ENCODE measurements at places on chromosomes 1 and 21.

DNA sequence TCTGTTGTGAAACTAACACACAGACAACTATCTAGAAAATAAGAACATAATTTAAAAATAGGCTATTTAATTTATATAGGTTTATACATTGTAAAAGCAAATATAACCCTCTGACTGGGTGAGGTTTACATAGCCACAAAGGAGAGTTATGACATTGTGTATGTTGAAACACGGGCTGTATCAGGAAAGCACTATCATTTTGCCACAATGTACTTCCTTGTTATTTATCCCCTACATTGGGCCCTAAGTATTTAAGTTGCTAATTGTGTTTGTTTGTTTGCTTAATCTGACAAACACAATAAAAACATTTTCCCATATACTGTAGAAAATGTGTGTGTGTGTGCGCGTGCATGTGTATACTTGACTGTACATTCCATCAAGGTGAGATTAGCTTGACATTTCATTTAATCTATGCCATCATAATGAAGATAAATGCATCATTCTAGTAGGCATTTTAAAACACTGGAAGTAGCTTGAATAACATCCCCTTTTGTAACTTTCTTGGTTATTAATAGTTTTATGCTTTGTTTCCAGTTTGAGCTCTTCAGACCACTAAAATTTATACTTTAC is 72.1 kb downstream of the RGS13 start:
- no peak for DNase-seq

DNA sequence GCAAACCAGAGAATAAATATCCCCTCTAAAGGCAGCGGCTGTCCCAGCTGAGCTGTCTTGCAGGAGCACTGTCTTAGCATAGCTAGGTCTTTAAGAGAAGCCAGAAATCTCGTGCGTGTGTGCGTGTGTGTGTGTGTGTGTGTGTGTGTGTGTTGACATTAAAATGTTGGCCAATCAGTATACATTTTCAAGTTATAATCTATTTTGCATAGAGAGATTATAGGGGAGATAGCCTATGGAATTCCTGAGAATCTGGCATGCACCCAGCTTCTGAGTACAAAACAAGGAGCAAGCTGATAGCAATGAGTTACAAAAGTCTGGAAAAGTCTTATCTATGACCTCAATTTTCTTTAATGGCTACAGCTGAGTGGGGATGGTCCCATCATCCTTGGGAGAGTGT is 17.7 kb downstream of the METTL13 start:
- DNase-seq, result no peak

GRCh38 chr1:86541859-86542258 is 5.0 kb upstream of the CLCA4 start:
- no peak for DNase-seq

- DNase-seq, result no peak
Measured at GRCh38 chr1:20279509-20279908, 11.2 kb upstream of the VWA5B1 start.

DNA sequence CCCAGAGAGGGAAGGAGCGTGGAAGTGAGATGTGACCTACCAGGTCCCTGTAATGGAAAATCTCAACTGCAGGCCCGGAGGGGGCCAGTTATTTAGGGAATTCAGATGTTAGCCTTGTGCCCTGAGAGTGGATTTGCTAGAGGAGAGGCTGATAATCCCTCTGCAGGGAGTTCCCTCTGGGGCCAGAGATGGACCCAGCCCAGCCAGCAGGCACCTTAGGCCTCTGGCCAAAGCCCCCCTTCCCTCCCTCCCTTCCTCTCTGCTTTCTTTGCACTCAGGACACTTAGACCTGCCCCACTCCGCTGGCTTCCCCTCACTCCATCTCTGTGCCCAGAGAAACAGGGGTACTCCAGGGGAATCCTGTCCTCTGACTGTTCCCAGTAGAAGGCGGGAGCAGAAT is 1.5 kb upstream of the ATP1A2 start:
- DNase-seq, result peak; percentile 59

DNA sequence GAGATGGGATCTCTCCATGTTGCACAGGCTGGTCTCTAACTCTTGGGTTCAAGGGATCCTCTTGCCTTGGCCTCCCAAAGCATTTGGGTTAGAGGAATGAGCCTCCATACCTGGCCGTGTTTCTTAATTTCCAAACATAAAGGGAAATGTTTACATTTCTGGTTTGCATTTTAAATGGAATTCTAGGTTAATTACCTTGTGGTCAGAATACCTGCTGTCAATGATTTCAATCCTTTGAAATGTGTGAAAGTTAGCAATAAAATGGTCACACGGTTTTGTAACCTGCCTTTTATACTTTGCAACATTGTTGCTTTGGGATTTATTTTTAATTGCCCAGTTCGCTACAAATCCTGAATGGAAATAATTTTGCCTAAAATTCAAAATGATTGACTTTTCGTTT is 26.3 kb downstream of the AGMAT start:
- no peak for DNase-seq

DNA sequence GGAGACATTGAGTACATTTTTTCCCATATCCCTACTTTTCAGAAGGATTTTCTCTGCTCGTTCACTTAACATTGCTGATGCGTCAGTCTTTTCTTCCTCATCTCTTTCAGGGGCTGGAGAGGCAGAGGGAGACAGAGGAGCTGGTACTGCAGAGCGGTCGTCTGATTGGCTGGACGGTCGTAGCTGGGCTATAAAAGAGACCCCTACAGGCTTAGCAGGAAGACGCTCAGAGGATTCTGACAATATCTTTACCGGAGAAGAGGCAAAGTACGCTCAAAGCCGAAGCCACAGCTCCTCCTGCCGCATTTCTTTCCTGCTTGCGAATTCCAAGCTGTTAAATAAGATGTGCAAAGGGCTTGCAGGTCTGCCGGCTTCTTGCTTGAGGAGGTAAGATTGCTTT is at the start of gene RGS4:
Gene RGS4 (plus strand): TSS at position 220 of the 400 bp plus-strand sequence. CDS start 124 bp downstream, at position 344.
- peak; percentile 55 for DNase-seq

- DNase-seq, result peak; percentile 97
Measured at GRCh38 chr21:31659536-31660258, at the start of gene SOD1. SOD1 (plus strand) TSS chr21:31659693; CDS start chr21:31659770, 77 bp downstream.

DNA sequence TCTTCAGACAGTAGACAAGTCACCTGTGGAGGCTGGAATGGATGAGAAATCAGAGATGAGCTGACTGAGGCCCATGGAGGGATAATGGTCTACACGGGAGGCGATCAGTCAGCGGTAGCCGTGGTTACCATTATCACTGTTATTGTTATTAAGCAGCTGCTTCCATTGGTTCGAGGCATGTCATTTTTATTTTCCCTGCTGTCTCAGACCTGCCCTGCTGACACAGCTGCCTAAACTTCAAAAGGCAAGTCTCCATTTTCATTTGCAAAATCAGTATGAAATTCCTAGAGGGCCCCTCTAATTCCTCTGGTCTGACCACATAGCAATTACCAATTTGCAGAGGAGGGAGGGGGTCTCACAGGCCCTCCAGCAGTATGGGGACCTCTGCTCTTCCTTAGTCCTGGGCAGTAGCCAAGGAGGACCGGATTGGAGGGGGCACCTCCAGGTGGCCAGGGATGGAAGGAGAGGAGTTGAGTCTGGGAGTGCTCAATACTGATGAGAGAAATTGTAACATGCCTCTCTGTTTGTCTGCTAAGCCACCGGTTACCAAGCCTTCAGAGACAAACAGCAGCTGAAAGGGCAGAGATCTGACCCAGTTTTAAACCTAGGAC is 184.2 kb downstream of the TRABD2B start:
- DNase-seq, result no peak

DNA sequence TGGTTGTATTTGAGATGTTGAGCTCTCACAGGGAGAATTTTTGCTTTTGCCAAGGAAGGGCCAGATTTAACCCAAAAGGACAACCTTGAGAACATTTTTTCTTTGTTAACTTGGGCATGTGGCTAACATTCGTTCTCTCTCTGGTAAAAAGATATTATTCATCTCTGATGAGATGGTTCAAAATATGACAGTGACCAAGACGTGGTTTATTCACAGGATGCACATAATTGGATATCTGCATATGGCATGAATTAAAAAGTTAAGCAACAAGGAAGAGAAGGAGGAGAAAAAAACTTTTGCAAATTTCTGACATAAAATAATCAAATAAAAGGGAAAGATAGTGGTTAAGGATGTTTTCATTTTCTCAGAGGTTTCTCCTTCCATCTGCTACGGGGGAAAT is 43.1 kb upstream of the BCL10 start:
- no peak for DNase-seq

GRCh38 chr1:116605315-116605714 is 34.5 kb upstream of the CD58 start:
- no peak for DNase-seq

- DNase-seq, result no peak
Measured at GRCh38 chr1:162003830-162004215, 19.8 kb downstream of the OLFML2B start.

DNA sequence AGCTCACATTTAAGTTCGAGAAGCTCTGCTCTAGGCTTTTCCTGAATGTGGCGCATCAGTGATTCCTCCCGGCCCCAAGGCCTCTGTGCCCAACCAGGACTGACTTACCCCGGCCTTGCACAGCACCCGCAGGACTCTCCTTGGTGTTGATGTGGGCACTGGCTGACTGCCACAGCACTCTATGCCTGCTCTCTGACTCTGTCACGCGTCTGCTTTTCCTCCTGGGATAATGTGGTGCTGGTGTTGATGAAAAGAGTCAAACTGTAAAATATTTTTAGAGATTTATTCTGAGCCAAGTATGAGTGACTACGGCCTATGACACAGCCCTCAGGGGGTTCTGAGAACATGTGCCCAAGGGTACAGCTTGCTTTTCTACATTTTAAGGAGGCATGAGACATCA is 15.5 kb upstream of the SLC2A5 start:
- DNase-seq, result peak; percentile 56

DNA sequence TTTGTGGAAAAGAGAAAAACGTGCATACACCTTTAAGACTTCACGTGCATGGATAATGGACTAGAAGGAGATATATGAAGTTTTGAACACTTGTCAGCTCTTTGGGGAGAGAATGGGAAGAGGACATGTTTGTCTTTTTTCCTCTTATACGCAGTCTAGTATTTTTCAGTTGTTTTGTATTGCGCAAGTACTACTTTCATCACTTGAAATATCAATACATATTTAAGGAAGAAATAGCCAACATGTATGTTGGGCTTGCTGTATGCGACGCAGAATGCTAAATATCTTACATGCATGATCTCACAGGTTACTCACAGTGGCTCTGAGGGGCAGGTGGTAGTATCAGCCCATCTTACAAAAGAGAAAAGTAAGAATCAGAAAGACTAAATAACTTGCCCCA is 176.5 kb upstream of the RUNX1 start:
- no peak for DNase-seq

DNA sequence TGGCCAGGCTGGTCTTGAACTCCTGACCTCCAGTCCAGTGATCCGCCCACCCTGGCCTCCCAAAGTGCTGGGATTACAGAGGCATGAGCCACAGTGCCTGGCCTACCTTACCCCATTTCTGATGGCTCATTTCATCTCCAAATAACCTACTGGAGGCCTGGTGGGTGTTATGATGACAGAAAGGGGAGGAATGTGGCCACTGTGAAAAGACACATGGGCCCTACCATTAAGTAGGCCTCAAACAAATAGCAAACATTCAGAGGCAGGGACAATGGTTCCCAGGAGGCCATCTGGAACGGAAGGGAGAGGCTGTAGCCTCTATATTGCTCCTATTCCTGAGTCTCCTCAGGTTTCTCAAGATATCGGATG is 932 bp upstream of the FCRLA start:
- no peak for DNase-seq

DNA sequence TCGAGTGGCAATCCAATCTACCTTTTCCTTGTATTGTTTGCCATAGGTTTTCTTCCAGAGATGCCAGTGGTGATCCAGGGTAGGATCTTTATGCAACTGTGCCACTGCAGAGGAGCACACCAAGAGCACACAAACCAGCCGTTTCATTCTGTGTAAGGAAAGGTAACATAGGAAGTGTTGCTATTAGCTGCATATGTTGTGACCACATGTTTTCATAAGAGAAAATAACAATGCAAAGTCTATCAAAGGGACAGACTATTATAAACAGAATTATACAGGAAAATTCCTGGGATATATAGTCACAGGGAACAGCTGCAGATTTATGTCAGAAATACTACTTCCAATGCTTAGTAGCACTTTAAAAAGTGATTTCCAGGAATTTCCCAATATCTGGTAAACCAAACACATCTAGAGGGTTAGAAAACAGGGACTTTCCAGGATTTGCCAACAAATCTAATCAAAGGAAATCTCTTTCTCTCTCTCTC is 919 bp downstream of the CTSS start:
- no peak for DNase-seq

DNA sequence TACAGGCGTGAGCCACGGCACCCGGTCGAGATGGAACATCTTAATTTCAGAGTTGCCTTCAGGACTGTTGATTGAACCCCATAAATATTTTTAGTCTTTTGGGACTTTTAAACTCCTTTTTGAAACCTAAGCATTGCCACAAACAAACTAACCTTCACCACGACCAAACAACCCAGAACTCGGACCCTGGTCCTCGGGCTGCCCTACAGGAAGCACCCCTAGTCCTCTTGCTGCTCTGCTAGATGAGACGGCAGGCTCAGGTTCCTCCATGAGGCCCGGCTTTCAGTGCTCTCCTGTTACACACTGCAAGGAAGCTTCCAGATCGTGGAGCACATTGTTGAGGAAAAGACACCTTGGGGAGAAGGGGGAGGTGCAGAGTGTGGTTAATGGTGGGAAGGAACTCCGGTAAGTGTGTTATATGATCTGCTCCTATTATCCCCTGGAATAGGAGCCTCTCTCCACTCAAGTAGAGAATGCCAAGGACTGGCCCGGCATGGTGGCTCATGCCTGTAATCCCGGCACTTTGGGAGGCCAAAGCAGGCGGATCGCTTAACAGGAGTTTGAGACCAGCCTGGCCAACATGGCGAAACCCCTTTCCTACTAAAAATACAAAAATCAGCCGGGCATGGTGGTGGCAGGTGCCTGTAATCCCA is 5.7 kb downstream of the EPHX1 start:
- no peak for DNase-seq

DNA sequence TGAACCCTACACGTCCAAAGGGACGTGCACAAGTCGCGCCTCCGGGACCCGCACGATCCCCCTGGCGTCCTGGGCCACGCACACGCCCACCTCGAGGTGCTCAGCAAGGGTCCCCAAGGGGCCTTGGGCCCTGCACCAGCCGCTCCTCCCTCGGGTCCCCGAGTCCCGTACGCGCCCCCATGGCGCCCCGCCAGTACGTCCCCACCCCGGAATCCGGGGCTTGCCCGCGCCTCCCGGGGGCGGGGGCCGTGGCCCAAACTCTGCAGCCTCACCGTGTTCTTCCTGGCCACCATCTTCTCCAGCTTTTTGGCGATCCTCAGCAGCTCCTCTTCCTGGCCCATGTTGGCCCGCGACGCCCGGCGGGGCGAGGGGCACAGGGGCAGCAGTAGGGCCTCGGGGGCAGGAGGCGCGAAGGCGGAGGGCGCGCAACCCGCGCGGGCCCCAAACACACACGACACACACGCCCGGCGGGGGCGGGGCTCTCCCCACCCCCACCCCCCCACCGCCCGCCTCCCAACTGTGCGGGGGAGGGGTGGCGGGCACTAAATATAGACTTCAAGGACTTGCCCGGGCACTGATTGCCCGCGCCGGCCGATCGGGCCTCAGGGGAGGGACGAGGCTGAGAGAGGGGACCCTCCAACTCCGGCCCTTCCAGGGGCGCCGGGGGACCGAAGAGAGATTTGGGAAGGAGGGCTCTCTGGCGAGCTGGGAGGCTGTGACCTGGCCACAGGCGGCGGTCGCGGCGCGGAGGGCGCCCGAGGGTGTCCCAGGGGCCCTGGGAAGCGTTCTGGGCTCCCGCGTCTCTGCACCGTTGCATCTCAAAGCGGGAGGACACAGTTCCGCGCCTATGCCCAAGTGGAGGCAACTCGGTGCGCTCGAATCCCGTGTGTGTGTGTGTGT is at the start of gene TCEA3:
Gene TCEA3 (minus strand): TSS at position 456 of the 900 bp plus-strand sequence. CDS start 115 bp downstream, at position 341.
- DNase-seq, result peak; percentile 70

All from heart left ventricle (tissue), 16 donors.